Activated CD4-positive, CD25-positive, alpha-beta regulatory T cell treated with anti-CD3 and anti-CD28 coated beads, Interleukin-2, amount 50 U/mL, for 16 hours (primary cell): ENCODE measurements at places on chromosomes 12 and 14.

GRCh38 chr12:132517740-132518100, 27.8 kb downstream of the FBRSL1 start:
- DNase-seq, result no peak

- DNase-seq, result no peak
Measured at GRCh38 chr12:118750666-118751065, 230.7 kb upstream of the SRRM4 start.

GRCh38 chr14:70885343-70886022, 21.8 kb upstream of the PCNX1 start:
- no peak for DNase-seq

- no peak for DNase-seq
Measured at GRCh38 chr12:52580496-52580895, 6.9 kb upstream of the KRT74 start.

- DNase-seq, result no peak
Measured at GRCh38 chr12:62907078-62907477, 27.9 kb downstream of the PPM1H start.

DNA sequence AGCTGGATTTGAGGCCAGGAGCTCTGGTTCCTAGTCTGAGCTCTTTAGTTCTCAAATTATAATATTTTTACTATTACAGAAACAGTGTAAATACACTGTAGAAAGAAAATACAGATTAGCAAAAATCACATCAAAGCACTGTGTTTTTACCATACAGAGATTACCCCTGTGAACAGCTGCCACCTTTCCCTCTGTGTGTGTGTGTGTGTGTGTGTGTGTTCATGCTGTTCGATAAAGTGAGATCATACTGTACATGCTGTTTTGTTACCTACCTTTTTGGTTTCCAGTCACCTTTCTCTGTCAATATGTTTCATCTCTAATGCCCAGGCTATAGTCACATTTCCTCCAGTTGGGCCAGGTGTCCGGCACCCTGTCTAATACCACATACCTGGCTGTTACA, 26.9 kb downstream of the MVK start:
- no peak for DNase-seq

DNA sequence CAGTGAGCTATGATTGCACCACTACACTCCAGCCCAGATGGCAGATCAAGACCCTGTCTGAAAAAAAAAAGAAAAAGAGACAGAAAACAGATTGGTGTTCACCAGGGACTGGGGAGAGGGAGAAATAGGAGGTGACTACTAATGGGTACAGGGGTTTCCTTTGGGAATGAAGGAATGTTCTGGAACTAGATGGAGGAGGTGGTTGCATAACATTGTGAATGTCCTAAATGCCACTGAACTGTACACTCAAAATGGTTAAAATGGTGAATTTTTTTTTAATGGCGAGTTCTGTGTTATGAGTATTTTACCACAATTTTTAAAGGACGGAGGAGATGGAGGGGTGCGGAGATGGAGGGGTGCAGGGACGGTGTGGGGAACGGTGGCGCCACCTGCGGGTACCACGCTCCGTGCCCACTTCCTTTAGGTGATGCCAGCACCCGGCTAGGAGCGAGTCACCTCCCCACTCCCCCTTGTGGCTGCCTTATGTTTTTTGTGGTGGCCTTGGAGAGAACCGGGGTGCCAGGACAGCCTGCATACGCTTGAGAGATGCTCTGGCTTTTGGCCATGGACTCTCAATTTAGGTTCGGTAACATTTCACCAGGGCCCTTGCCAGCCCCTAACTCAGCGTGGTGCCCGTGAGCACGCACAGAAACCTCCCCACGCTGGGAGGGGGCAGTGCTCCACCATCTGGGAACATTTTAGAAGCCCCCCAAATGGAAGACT, 16.1 kb downstream of the UBC start:
- DNase-seq, result peak; percentile 39

GRCh38 chr12:109385339-109386058, 37.8 kb downstream of the MYO1H start:
- no peak for DNase-seq

DNA sequence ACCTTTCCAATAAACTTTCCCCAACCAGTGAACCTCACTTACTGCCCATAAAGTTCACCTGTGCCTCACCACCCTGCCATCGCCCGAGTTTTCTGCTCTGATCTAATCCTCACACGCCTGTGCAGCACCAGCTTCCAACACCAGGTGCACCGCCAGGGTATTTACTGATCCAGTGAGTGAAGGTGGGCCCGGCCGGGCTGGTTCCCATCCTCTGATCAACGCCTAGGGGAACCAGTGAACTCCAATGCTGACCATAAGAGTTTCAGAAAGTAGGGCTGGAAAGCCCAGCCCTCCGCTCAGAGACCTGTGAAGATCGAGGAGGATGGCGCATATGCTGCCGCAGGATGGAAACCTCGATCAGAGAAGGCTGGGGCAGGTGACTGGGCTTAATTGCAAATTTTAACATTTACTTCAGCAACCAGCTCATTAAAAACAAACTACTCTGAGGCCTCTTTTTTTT, 685 bp upstream of the MYL6B start:
- peak; percentile 44 for DNase-seq

- DNase-seq, result no peak
Measured at GRCh38 chr14:51654533-51654845, 2.8 kb downstream of the FRMD6 start.

DNA sequence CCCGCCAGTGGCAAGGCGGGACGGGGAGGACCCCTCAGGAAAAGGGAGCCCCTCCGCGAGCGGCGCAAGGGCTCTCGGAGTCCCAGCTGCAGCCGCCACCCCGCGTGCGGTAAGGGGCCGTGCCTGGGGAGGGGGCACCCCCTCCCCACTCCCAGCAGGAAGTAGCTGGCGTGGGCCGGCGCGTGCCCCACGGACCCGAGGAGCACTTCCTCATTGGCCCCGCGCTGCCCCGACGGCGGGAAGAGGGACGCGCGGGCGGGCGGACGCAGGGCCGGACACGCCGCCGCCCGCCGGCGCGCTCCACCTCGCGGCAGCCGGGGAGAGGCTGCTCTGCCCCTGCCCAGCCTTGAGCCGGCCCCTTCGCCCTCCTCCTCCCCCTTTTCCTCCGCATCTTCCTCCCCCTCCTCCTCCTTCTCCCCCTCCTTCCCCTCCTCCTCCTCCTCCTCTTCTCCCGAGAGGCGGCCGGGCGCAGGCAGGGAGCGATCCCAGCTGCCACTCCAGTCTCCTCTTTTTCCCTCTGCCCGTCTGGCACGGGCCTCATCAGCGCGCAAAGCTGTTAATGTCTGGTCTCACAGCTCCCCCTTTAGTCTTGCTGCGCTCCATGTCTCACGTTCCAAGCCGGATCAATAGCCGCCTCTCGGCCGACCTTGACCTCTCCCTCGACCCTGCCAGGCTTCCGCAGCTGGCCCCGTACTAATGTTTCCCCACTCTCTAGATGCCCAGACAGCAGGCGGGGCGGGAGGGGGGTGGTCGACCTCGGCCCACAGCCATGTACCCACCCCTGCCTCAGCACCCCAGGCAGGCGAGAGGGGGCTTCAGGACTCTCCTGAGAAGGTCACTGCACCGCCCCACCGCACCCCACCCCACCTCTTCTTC, 2.6 kb upstream of the BCL11B start:
- DNase-seq, result no peak

DNA sequence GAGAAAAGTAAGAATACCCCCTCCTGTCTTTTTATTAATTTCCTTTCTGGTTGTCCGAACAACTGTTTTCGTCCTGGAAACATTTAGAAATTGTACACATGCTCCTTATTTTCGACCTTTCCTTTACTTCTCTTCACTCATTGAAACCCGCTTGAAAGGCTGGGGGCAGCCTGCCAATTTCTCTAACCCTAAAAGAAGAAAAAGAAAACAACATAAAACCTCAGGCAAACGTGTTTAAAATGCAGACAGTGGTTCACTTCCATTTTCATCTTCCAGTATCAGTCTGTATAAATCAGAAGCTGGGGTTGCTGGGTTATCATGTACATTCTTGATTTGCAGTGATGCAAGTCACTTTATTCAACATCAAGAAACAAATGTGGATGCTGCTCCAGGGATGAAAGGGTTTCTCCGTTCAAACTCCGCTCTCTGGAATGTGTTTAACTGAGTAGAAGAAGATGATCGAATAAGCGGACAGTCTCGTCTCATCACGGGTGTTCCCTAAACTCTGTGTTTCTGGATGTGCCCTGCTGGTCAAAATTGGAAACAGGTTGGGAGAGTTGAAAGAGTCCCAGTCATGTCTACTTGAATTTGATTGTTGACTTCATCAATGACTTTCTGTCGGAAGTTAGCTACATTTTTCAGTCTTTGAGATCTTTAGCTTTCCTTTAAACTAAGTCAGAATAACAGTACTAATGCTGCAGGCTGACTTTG, 1042.2 kb downstream of the BCL11B start:
- DNase-seq, result no peak

DNA sequence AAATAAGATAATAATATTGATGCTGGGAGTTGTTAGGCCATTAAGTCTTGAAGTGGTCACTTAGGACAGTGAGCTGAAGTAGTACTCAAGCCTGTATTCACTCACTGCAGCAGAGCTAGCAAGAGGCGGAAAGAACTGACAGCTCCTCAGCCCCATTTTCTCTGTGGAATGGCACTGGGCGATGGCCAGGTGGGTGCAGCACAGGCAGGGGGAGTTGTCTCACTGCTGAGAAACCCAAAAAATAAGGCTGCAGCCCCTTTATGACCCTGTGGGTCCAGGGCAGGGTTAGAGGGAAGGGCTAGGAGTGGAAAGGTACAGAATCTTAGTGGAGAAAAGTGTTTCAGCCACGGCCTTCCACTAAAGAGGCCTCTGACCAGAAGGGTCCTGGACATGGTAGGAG, 35.5 kb downstream of the PDZRN4 start:
- DNase-seq, result no peak

GRCh38 chr14:30874120-30874998, at the start of gene COCH:
TSS of gene COCH (plus strand) at chr14:30874559. CDS start at chr14:30874939, 380 bp downstream.
- DNase-seq, result no peak

DNA sequence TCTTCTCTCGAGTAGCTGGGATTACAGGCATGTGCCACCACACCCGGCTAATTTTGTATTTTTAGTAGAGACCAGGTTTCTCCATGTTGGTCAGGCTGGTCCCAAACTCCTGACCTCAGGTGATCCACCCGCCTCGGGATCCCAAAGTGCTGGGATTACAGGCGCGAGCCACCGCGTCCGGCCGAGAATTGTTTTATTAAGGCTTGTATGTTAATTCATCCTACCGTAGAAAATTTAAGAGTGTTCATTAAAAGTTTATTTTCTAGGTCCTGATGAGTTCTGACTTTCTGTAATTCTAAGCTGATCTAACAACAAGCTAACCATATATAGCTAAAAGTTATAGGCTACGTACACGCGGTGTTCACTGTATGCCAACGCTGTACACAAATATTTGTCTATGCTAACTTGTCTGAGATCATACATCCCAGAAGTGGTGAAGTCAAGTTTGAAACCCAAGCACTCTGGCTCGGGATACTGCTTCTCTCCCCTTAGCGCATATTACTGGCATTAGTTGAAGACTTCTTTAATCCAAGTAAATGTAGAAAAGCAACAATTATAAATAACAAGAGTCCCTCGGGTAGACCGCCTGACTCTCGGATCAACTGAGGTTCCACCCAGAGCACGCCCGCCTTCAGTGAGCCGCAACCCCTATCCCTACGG, 570 bp upstream of the MRPS35 start:
- DNase-seq, result no peak

- no peak for DNase-seq
Measured at GRCh38 chr12:57984629-57985151, 43.3 kb downstream of the ATP23 start.

GRCh38 chr12:69107541-69107940, 131.8 kb upstream of the CPSF6 start:
- no peak for DNase-seq

DNA sequence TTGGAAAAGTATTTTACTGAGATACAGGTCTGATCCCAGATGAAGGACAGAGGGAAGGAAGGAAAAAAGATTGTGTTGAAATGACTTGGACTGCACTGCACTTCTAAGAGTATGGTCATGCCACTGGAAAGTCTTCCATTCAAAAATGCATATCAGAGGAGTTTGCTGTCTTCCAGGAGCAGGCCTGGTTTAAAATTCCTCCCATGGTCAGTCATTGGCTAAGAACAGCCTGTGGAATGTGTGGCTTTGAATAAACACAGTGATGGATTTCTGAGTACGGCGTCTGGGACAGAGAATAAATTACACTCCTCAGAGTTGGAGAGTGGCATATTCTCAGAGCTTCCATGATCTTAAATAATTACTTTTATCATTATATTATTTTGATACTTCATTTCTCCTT, 245.8 kb upstream of the PDZRN4 start:
- DNase-seq, result no peak
